ENCODE measurements at places on chromosomes 1 and 21.

- DNase-seq: no peak
These were observed 40.0 kb downstream of the EPHB2 start for GRCh38 chr1:22750685-22751051.

DNA sequence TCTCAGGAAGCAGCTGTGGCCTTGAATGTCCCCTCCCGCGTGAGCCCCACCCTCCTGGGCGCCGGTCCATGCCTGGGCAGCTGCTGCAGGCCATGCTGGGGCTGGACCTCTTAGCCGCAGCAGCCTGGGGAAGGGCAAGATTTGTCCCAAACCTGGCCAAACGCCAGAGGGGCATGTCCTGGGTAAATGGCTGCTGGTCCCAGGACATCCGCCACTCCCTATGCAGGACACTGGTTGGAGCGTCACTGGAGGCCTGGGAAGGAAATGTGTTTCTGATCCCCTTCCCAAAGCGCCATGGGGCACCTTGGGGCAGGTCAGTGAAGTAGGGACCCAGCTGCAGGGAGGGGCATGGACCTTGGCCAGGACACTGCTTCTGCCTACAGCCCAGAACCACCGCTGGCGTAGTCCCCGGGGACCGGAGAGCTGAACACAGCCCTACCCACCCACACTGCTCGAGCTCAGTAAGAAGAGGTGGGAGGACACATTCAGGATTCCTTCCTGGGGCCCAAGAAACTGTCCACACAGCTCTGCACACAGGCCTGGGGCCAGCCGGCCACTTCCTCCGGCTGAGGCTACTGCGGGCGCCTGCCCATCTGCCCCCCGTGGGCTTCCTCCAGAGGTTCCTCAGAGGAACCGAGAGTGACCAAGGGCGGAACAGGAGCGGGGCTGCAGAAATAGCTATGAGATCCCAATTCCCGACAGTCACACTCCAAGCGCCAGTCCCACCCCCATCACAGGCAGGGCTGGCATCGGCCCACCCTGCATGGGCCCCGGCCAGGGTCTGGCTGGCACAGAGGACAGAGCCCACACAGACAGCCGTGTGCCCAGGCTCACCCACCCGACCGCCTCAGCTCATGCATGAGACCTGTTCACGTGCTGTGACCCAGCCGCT is 10.8 kb upstream of the PLEKHG5 start:
- no peak for DNase-seq

- DNase-seq: no peak
These were observed 585 bp downstream of the GPR3 start for GRCh38 chr1:27392778-27393635.

GRCh38 chr1:112510340-112510739 is 1.6 kb downstream of the WNT2B start:
- no peak for DNase-seq

DNA sequence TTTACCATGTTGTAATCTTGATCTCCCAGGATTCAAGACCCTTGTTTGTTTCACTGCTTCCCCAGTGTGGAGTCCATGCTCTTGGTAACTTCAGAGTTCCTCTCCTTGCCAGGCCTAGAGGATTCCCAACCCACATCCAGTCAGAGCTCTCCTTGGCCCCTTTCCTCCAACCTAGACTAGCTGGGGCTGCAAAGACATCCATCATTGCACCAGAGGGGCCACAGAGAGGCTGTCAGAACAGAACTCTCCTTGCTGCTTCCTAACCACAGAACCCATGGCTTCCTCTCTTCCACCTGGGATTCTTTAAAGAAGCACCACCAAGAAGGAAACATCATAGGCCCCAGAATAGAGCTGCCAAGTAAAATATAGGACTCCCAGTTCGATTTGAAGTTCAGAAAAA is 81.0 kb downstream of the HMGB4 start:
- no peak for DNase-seq

- peak; percentile 44 for DNase-seq
These were observed 72.4 kb upstream of the CYP2J2 start for GRCh38 chr1:59999006-59999405.

DNA sequence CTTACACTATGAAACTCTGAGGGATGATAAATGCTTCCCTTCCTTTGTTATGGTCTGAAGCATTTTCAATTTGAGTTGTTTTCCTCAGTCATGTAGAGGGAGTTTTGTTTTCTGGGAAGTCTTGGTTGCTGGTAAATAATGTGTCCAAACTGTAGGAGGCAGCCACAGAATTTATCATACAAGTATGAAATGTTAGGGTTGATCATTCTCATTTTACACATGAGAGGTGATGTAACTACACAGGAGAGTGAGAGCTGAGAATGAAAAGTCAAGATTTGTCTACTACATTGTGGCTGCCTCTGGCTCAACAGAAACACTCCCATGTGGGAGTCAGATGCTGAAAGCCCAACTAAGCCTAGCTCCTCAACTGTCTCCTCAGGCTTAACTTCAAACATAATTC is 182.5 kb upstream of the SGIP1 start:
- DNase-seq: peak; percentile 57

GRCh38 chr1:84426376-84426775 is 28.1 kb downstream of the DNASE2B start:
- no peak for DNase-seq

DNA sequence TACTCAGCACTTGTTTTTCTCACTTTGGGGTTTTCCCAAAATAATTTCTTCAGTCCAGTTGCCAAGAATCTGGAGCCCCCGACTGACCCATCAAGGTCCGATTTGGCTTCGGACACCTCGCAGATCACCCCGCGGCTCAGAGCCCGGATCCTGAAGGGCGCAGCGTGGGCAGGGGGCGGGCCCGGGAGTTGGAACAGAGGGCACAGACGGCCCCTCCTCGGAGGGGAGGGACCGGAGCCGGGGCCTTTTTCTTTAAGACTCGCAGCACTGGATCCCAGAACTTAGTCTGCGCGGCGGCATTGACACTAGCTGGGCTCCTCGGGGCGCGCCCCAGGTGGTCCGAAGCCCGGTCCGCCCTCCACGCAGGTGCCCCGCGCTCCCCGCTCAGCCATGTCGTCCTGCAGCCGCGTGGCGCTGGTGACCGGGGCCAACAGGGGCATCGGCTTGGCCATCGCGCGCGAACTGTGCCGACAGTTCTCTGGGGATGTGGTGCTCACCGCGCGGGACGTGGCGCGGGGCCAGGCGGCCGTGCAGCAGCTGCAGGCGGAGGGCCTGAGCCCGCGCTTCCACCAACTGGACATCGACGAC is at the start of gene CBR3:
Gene CBR3, plus strand, starts transcription at position 277 of the 588 bp plus-strand sequence. Its CDS starts 114 bp downstream, at position 391.
- DNase-seq: peak; percentile 47

- peak; percentile 44 for DNase-seq
These were observed 21.6 kb downstream of the RIT1 start for GRCh38 chr1:155889566-155889965.
